ENCODE measurements at places on chromosomes 12 and 14.
A peak's percentile ranks its signal among the peaks of the same experiment; 100 is the strongest.

- no peak for DNase-seq
Observed at GRCh38 chr12:48780381-48781025, 8.4 kb downstream of the ADCY6 start.

GRCh38 chr12:83904175-83904574, 1008.4 kb downstream of the SLC6A15 start:
- no peak for DNase-seq

DNA sequence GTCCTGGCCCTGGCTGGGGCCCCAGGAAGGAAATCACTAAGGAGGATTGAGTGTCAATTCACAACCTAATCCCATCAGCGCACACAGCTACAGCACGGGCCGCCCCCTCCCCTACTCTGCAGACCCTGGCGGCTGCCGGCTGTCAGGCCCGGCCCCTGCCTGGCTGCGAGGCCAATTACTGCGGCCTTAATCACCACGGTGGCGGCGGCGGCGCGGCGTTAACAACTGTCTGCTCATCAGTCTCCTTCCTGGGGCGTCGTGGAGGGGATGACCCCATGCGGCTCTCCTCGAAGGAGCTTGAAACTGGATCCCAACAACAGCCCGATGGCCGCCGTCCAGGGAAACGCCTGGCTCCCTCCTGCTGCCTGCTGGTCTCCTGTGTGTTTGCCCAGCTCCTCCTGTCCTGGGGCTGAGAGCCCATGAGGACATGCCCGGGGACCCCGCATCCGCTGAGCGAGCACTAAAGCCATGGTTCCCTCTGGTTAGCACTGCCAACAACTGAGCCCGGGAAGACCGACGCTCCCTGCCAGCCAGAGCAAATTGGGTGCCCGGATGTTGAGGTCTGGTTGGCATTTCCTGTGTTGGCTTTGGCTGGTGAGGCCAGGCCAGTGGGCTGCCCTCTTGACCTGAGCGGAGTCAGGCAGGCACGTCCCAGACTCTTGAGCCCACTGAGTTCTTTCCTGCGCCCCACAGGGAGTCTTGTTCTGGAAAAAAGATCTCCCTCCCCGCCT, 21.8 kb upstream of the EIF2B2 start:
- no peak for DNase-seq

DNA sequence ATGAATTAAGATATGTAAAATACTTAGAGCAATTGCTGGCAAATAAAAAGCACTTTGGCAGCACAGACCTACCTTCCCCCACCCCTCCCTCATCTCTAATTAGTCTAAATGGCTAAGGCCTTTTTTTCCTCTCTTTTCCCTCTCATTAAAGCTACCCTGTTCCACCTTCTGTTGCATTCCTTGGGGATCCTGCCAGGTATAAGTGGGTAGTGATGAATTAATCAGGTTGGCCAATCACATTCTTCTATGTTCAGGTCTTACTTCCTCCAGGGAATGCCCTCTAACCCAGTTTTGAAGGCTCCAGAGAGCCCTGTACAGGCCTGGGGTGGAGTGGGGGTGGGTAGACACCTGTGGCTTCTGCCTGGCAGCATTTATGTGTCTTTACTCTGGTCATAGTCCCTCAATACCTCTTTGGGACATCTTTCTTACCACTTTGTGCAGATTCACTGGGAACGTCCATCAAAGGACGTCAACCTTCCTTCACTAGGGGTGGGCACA, 28.4 kb downstream of the HSPB8 start:
- DNase-seq: no peak

DNA sequence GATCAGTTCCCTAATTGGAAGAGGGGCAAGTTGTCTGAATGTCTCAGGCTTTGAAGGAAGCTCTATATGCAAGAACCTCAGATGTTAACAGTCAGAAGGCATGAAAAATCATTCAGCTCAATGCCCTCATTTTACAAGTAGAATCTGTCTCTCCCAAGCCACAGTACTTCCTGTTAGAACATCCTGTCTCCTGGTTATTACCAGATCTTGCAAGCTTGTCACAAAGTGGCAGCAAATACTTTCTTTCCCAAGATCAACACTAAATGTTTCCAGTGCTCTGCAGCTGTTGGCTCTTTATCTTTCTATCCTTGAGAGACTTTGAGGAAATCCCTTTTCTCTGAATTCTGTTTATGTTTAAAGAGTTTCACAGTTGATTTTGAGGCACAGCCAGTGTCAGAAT, 235.5 kb downstream of the AKAP6 start:
- DNase-seq: peak; percentile 25

DNA sequence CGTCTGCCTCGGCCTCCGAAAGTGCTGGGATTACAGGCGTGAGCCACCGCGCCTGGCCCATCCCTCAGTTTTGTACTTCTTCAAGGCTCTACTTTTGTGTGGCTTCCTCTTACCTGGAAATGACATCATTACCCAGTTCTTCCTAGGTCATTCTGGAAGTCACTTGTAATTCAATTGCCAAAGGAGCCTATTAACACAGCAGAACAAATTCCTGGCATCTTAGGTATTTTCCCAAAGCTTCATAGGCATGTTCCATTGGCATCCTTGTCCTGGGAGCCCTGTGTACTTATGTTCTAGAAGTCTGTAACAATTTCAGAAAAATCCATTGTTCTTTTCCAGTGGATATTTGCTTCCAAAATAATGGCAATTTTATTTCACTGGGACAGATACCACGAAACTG, 60.6 kb downstream of the DAAM1 start:
- DNase-seq: no peak
